KBM-7 (cell line): ENCODE measurements at places on chromosomes 16 and 17.

GRCh38 chr17:50191359-50192143 lies 9.9 kb downstream of the COL1A1 start:
- no peak for DNase-seq

DNA sequence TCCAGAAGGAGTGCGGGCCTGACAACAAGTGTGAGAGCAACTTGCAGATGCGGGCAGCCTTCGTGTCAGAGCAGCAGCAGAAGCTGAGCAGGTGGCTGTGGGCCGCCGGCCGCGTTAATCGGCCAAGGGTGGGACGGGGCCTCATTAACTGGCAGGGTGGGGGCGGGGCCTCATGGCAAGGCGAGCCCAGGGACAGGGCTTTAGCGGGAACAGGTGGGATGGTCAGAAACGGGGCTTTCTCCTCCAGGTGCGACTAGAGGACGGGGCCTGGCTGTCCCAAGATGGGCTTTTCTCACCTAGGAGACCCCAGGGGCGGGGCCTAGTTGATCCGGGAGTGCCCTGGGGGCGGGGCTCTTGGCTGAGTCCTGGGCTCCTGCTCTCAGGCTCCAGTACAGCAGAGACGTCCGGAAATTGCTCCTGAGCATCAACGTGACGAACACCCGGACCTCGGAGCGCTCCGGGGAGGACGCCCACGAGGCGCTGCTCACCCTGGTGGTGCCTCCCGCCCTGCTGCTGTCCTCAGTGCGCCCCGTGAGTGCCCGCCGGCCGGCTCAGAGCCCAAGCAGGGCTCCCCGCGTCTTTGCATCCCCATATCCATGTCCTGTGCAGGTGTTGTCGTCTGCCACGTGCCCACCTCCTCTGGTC lies 18.4 kb upstream of the PDK2 start:
- no peak for DNase-seq

- DNase-seq, result no peak
Observed at GRCh38 chr16:14389359-14389758, 240.7 kb downstream of the PARN start.

GRCh38 chr16:79623062-79623461 lies 22.5 kb upstream of the MAF start:
- DNase-seq, result no peak

DNA sequence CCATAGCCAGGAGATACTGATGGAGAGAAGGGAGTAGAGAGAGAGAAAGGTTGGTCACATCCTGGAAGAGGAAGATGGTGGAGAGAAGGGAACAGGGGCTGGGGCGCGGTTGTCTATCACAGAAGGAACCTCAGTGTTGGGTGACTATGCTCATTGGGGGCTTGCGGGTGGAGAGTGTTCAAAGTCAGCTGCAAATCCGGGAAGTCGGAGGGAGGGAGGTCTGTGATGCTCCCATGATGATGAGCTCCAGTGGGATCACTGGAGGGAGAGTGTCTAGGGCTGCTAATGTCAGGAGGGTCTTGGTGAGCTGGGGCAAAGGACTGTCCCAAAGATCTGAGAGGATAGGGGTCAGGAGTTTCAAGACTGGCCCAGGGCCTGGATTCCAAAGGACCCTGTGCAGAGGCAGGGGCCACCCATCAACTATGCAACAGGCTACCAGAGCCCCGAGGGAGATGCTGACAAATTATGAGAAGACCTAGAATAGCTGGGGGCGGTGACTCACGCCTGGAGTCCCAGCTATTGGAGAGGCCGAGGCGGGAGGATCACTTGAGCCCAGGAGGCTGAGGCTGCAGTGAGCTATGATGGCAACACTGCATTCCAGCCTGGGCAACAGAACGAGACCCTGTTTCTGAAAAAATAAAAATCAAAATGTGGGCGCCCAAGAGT lies 2.6 kb downstream of the SPDYE4 start:
- no peak for DNase-seq

- peak; percentile 57 for DNase-seq
Observed at GRCh38 chr17:63434951-63435571, 11.0 kb downstream of the CYB561 start.

DNA sequence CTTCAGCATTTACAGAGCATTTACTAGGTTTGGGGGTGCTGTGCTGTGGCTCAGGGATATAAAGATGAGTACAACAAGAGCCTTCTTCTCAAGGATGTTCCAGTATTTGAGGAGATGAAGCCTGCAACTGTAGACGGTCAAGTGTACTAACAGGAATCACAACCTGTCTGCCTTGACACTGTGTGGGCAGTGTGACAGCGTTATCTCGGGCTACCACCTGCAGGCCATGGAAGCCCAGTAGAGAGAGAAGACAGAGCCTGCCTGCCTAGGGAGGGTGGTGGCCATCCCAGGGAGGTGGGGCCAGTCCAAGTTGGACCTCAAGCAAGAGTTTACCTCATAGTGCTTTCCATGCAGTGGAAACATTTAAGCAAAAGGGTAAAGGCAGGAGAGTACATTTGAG lies 215.1 kb upstream of the ASIC2 start:
- no peak for DNase-seq

DNA sequence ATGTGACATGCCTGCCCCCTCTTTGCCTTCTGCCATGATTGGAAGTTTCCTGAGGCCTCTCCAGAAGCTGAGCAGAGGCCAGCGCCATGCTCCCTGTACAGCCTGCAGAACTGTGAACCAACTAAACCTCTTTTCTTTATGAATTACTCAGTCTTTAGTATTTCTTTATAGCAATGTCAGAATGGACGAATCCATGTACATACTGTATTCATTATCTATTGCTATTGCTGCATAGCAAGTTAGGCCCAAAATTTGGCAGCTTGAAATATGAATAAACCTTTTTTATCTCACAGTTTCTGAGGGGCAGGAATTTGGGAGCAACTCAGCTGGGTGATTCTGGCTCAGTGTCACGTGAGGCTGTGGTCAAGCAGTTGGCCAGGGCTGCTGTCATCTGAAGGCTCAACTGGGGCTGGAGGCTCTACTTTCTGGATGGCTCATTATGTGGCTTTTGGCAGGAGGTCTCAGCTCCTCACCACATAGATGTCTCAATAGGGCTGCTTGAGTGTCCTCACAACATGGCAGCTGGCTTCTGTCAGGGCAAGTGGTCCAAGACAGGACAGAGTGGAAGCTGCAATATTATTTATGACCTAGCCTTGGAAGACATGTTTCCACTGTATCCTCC lies 40.0 kb downstream of the SOCS1 start:
- no peak for DNase-seq

- DNase-seq, result no peak
Observed at GRCh38 chr17:12866244-12866643, 76.9 kb downstream of the ARHGAP44 start.

DNA sequence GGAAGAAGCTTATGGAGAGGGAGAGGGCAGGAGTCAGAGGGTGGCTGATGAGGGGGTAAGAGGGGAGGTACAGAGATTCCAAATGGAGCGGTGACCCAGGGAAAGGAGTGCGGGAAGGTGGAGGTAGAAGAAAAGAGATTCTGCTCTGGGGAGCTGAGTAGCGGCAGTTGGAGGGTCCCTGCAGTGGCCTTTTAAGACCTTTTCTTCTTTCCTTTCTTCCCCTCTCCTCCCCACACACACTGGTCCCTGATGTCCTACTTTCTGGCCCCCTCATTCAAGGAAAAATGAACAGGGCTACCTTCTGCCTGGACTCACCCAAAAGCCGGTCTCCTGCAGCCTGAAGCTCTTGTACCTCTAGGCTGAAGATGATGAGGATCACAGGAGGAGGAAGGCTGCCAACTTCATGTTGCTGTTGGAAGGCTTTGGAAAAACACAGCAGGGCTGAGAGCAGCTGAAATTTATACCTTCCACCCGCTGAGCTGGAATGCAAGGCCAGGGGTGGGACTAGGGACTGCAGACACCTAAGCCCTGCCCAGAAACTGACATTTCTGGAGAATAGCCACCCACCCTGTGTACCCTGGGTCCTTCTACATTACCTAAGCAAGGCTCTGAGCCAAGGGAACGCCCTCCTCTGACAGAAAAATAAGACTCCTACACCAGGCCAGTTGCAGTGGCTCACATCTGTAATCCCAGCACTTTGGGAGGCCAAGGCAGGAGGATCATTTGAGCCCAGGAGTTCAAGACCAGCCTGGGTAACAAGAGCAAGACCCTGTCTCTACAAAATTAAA lies 9.4 kb upstream of the HEATR6 start:
- no peak for DNase-seq

- no peak for DNase-seq
Observed at GRCh38 chr16:68455631-68456030, 7.3 kb upstream of the SMPD3 start.

DNA sequence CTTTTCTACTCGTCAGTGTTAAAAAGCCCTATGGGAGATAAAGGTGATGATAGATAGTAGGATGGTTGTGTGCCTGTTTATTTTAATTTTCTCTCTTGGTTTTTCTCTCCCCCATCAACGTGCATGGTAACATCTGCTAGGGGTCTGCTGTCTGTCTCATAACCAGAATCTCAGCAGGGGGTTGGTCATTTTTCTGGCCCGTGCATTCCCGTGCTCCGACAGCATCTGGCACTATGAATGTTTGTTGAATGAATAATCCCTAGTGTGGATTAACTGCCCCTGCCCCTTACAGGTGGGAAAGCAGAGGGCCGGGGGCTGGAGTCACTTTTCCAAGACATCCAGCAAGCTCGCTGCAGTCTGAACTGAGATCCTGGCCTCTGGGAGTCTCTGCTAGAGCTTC lies 6.3 kb downstream of the CA5A start:
- no peak for DNase-seq

DNA sequence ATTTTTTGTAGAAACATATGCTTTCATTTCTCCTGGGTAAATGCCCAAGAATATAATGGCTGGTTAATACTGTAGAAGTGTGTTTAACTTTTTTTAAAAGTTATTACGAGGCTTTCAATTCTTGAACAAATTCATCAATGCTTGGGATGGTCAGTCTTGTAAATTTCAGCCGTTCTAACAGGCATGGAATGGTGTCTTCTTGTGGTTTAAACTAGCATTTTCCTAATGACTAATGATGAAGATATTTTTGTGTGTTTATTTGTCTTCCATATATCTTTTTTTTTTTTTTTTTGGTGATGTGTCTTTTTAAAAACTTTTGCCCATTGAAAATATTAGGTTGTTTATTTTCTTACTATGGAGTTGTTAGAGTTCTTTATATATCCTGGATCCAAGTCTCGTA lies 67.1 kb downstream of the MGAT5B start:
- no peak for DNase-seq

- peak; percentile 40 for DNase-seq
Observed at GRCh38 chr17:34542700-34543336, 36.6 kb upstream of the TMEM132E start.

GRCh38 chr16:68451676-68452075 lies 3.4 kb upstream of the SMPD3 start:
- DNase-seq, result no peak

- no peak for DNase-seq
Observed at GRCh38 chr17:31286587-31286986, 10.5 kb downstream of the OMG start.

GRCh38 chr17:30224419-30224960 lies 11.0 kb downstream of the SLC6A4 start:
- no peak for DNase-seq

GRCh38 chr16:4680673-4681470 lies 12.5 kb upstream of the NUDT16L1 start:
- no peak for DNase-seq

- peak; percentile 63 for DNase-seq
Observed at GRCh38 chr17:28552176-28552999, at the start of gene UNC119. UNC119 (minus strand) TSS chr17:28552624; CDS start chr17:28552557, 67 bp downstream.

- no peak for DNase-seq
Observed at GRCh38 chr17:42527932-42528331, 8.1 kb upstream of the NAGLU start.

DNA sequence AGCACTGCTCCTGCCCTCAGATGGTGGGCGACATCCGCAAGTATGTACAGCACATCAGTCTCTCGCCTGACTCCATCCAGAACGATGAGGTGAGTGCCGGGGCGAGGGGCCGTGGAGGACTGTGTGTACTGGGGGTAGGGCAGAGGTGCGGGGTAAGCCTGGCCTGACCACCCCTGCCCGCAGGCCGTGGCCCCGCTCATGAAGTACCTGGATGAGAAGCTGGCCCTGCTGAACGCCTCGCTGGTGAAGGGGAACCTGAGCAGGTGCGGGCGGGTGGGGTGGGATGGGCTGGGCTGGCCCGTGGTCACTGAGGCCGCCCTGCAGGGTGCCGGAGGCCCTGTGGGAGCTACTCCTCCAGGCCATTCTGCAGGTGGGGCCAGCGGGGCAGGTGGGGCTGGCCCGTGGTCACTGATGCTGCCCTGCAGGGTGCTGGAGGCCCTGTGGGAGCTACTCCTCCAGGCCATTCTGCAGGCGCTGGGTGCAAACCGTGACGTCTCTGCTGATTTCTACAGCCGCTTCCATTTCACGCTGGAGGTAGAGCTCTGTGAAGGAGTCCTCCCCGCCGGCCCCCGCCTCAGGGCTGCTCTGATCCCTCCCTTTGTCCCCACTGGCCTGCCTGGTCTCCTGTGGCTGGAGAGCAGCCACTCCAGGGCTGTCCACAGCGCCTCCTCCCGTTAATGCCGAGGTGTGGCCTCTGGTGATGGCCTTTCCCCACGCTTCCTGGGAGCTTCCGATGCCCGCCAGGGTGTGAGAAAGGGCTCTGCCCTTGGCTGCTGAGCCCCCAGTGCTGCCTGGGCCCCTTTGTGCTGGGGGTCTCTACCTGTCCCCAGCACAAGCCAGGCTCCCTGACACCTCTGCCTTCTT lies 5.0 kb downstream of the TSR3 start:
- no peak for DNase-seq

DNA sequence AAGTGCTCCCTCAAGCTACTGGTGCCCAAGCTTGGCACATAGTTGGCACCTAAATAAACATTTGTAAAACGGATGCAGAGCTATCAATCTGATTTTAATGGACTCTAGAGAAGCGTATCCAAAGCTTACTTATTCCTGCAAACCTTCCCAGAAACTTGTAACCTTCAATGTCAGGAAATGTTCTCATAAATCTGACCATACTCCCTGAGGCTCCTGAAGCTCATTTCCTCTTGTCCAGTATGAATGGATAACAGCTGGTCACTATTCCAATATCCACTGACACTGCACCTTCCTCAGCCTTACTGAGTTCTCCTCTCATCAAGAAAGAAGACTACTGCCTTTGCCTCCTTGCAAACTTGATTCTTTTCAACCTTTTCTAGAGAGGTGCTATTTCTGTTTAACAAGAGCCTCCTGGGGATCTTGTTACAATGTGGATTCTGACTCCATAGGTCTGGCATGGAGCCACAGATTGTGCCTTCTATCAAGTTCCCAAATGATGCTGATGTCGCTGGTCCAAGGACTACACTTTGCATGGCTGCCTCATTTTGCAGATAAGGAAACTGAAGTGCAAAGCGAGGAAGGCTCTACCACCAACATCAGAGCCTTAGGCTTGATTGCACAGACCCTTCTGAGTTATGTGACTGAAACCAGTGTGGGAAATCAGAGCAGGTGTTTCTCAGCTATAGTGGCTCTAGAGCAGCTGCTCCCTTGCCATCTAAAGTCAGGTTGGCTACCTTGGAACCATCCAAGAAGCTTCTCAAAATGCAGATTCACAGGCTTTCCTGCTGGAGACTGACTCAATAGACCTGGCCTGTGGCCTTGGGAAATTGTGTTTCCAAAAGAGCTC lies 377.8 kb downstream of the SOX9 start:
- DNase-seq, result no peak

- no peak for DNase-seq
Observed at GRCh38 chr16:47848421-47849109, 307.2 kb downstream of the ABCC12 start.
